Activated naive CD4-positive, alpha-beta T cell treated with anti-CD3 and anti-CD28 coated beads for 36 hours (primary cell): ENCODE measurements at places on chromosomes 4 and X. TPM values are rescaled to one million over a fixed set of nuclear protein-coding genes. Genes with fewer than 3 reads are reported as not detected.

MTNR1A gene
- total RNA-seq, result not detected

AFM gene
- not detected for total RNA-seq

DNA sequence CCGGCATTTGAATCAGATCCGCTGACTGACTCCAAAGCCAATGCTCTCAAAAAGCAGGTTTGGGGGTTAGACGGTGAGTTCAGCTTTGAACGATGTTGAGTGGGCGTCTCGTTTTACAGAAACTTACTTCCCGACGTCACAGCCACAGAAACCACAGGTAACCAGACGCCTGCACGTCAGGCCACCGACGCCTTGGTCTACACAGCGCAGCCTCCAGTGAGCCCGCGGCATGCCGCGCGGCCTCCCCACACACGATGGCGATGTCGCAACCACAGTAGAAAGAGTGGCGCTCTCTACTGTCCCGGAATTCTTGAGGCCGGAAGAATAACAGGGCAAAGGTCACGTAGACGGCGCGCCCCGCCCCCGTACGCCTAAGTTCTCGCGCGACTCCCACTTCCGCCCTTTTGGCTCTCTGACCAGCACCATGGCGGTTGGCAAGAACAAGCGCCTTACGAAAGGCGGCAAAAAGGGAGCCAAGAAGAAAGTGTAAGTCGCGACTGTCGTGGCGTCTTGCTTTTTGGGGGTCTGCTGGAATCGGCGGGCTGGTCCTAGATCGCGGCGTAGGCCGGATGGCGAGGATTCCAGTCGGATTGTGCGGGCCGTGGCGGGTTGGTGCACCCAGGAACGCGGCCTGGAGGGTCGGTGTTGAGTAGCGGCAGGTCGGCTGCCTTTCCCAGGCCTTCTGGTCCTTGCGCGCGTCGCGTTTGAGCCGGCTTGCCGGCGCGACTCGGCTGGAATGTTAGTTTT lies at the start of gene RPS3A:
Gene RPS3A (plus strand): TSS at position 400 of the 747 bp plus-strand sequence. CDS start 25 bp downstream, at position 425.
- peaks cover 44% of the 10 kb centered on the region for H3K36me3 ChIP-seq
- DNase-seq, result peak; percentile 97
- H3K27me3 ChIP-seq, result peaks cover 4% of the 10 kb centered on the region
- H3K4me1 ChIP-seq, result peaks cover 37% of the 10 kb centered on the region
- H3K27ac ChIP-seq, result peak within 1 kb of the TSS; percentile 100

GRCh38 chr4:40575846-40576245 lies 53.8 kb downstream of the RBM47 start:
- DNase-seq, result no peak
- no peak overlapping the region for H3K4me3 ChIP-seq
- no peak overlapping the region for H3K27ac ChIP-seq
- peaks cover 18% of the 10 kb centered on the region for H3K4me1 ChIP-seq
- no peaks in the 10 kb centered on the region for H3K36me3 ChIP-seq
- H3K27me3 ChIP-seq, result no peaks in the 10 kb centered on the region

GRCh38 chr4:177092807-177093206 lies 216.9 kb upstream of the NEIL3 start:
- peaks cover 2% of the 10 kb centered on the region for H3K27me3 ChIP-seq
- no peak for DNase-seq
- no peaks in the 10 kb centered on the region for H3K36me3 ChIP-seq
- H3K27ac ChIP-seq, result no peak overlapping the region
- no peaks in the 10 kb centered on the region for H3K4me1 ChIP-seq

DNA sequence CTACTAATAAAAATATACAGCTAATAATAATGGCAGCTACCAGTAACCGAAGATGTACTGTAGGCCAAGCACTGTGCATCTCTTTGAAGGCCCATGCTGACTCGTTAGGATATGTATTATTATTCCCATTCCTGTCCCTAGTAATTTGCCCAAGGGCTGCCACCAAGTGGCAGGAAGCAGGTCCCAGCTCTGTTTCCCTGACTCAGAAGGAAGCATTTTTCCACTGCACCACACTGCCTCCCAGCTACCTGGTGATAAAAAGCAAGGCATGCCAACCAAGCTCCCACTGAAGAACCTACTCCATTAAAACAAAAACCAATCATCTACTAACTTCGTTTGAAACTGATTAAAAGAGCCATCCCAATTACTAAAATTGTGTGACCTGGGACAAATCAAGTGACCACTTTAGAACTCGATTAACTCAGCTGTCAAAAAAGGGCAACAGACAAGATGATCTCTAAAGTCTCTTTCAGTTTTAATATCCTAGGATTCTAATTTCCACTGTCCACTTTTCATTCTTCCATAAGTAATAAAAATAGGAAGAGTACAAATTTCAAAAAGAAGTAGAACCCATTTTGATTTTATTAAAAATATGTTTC lies 24.3 kb upstream of the PGM2 start:
- H3K27ac ChIP-seq, result no peak overlapping the region
- DNase-seq, result peak; percentile 46
- H3K4me1 ChIP-seq, result no peaks in the 10 kb centered on the region
- H3K4me3 ChIP-seq, result no peak overlapping the region
- no peaks in the 10 kb centered on the region for H3K36me3 ChIP-seq

DNA sequence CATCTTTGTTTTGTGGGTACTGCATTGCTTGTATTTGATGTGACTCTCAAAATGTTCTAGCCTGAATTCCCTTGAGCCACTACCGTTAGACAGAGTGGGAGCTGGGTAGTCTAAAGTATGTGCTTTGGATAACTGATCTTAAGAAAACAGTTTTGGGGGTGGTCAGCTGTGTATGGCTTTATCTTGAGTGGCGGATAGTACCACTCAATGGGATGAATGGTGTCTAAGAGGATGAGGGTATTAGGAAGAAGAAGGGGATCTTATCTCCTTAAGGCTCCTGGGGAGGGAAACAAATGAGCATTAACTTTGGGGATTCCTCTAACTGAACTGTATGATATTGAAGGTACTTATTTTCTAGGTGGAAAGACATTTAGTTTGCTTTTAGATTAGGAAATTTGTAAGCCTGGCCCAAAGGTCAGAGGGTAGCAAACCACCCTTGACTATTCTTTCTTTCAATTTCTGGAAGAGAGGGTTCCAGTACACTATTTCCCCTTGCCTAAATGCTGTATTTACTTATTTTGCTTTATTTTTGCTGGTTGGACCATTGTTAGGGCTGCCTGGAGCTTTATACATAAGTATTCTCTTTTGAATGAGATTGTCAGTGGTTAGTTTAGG lies 11.3 kb downstream of the BMP2K start:
- no peaks in the 10 kb centered on the region for H3K36me3 ChIP-seq
- H3K27me3 ChIP-seq, result no peaks in the 10 kb centered on the region
- no peak overlapping the region for H3K4me3 ChIP-seq
- peaks cover 13% of the 10 kb centered on the region for H3K4me1 ChIP-seq
- DNase-seq, result no peak

- peak; percentile 66 for DNase-seq
- no peak overlapping the region for H3K27ac ChIP-seq
- H3K36me3 ChIP-seq, result no peaks in the 10 kb centered on the region
- peak overlapping the region; percentile 41 for H3K4me3 ChIP-seq
Observed at GRCh38 chrX:39162322-39162735, 361.1 kb downstream of the MID1IP1 start.
